ENCODE measurements at places on chromosomes 7 and 10. TPM values are rescaled to one million over a fixed set of nuclear protein-coding genes. Genes with fewer than 3 reads are reported as not detected.

The ADCYAP1R1 gene
- not detected for total RNA-seq

The SPOCK2 gene
- total RNA-seq, result 0.26 TPM

The SNX10 gene
- total RNA-seq, result 0.53 TPM

GRCh38 chr7:131021460-131021859, 287.5 kb upstream of the KLF14 start:
- DNase-seq, result no peak

DNA sequence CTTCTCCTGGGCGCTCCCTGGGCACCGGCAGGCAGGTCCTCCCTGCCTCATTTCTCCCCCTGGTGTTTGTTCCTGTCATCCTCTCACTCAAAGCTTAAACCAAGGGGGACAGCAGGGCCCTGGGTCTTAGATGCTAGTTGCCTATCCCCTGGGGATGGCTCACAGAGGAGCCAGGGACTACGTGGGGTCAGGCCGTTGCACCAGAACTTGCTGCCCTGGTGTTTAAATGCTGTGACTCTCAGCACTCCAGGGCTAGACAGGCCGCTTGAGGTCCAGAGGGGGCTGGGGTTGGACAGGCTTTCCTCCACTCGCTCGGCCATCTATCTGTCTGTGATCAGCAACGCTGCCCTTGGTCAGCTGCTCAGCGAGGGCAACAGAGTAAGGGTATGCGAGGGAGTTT, 340.3 kb downstream of the CXCL12 start:
- no peak for DNase-seq

- peak; percentile 63 for DNase-seq
Observed at GRCh38 chr10:47024399-47025252, 113.4 kb downstream of the PTPN20 start.

- no peak for DNase-seq
Observed at GRCh38 chr7:132319481-132319880, 256.8 kb downstream of the PLXNA4 start.

DNA sequence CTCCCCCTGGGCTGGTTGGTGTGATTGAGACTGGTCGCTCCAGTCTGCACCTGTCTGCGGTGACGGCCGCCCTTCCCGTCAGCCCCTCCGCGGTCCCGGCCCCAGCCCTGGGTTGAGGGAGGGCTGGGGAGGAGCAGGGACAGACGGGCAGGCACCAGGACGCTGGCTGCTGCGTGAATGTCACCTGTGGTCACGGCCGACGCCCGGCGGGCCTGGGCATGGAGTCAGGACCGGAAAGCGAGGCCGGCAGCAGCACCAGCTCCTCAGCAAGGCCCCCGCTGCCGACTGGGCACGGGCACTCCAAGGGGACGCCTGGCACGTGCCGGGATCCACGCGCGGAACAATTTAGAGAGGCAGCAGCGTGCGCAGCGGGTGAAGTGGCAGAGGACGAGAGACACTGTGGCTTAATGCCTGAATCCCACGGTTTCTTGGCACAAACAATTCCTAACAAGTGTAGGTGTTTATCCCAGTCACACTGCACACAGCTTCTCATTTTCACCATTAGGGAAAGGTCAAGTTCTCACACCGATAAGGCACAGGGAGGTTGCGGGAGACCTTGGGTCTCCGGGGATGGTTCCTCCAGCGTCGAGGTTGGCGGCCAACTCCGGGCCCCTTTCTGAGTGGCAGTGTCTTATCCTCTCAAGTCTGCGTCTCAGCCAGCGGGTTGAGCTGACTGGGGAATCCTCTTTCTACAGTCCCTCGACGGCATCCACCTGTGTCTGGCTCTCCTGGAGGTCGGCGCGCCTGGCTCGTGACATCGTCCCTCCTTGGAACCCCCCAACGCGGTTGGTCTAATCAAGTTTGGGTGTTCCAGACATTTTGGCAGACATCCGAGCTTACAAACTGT, 66.4 kb upstream of the ADGRA1 start:
- no peak for DNase-seq

GRCh38 chr10:110361800-110362456, 57.2 kb upstream of the SMNDC1 start:
- no peak for DNase-seq

DNA sequence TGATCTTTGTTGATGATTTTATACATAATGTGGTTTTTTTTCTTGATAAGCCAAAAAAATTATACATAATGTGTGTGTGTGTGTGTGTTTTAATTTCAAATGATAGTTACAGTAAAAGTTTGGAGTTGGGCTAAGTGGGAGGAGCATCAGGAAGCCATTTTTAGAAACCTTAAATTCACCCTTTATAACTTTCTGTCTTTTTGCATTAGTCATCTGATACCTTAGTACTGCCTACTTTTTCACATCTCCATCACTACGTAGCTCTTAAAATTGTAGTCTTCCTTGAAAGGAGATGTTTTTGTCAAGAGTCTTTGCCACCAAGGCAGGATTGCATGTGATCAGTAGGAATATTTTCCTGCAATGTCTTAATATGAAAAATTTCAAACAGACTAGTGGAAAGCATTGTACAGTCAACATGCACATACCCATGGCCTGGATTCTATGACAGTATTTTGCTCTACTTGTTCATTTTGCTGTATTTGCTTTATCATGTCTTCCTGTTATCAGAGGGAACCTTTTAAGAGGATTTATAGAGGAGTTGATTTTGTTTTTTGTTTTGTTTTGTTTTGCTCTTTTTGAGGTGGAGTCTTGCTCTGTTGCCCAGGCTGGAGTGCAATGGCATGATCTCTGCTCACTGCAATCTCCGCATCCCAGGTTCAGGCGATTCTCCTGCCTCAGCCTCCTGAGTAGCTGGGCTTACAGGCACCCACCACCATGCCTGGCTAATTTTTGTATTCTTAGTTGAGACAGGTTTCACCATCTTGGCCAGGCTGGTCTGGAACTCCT, 67.3 kb downstream of the DAGLB start:
- no peak for DNase-seq

- DNase-seq, result no peak
Observed at GRCh38 chr10:4081685-4082111, 296.7 kb upstream of the KLF6 start.

GRCh38 chr7:69624435-69625230, 26.4 kb downstream of the AUTS2 start:
- no peak for DNase-seq
